ENCODE measurements at places on chromosomes 12 and 14. TPM values are rescaled to one million over a fixed set of nuclear protein-coding genes. Genes with fewer than 3 reads are reported as not detected.

The CLEC4C gene
- not detected for total RNA-seq

GRCh38 chr14:101917413-101918017 lies 46.9 kb upstream of the DYNC1H1 start:
- DNase-seq = no peak

- DNase-seq = no peak
Measured at GRCh38 chr12:121468499-121468801, 68.5 kb downstream of the RNF34 start.

- no peak for DNase-seq
Measured at GRCh38 chr12:45034861-45035265, 16.0 kb downstream of the DBX2 start.

DNA sequence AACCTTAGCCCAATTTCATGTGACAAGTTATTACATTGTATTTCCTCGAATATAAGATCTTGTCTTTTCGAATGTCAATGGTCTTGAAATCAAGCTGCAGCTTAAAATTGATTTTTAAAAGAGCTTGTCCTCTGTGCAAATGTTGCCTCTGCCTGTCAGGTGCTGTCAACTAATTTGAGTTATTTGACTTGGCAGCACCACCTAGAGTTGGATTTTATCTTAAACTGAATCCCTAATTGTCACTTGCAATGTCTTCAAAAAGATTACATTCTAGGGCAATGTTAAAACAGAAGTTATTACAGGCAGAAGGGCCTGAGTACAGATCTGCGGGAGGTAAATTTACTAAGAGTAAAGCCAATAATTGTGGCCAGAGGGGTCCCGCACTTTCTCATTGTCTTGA lies 26.2 kb upstream of the TUNAR start:
- DNase-seq = no peak

- no peak for DNase-seq
Measured at GRCh38 chr12:132551641-132552031, 58.7 kb downstream of the LRCOL1 start.

Data from fibroblast of villous mesenchyme (primary cell).